Astrocyte (in vitro differentiated cells and primary cell): ENCODE measurements at places on chromosomes 5 and 9. TPM values are rescaled to one million over a fixed set of nuclear protein-coding genes. Genes with fewer than 3 reads are reported as not detected.

The ALDH1A1 gene
- total RNA-seq: 1.5 and 2.1 TPM in 2 replicates

The MEIKIN gene
- total RNA-seq: not detected in 2 replicates

The DEPDC1B gene
- 1.4 and 2.2 TPM in 2 replicates for total RNA-seq

The FRMD3 gene
- total RNA-seq: 0.29 and 0.39 TPM in 2 replicates

GRCh38 chr5:171953860-171954701 is 52.4 kb downstream of the FBXW11 start:
- H3K27ac ChIP-seq: peak overlapping the region; percentile 70
- peak overlapping the region; percentile 32 for H3K4me3 ChIP-seq
- H3K27me3 ChIP-seq: no peaks in the 10 kb centered on the region
- peaks cover 37% of the 10 kb centered on the region for H3K4me1 ChIP-seq
- H3K36me3 ChIP-seq: no peaks in the 10 kb centered on the region

DNA sequence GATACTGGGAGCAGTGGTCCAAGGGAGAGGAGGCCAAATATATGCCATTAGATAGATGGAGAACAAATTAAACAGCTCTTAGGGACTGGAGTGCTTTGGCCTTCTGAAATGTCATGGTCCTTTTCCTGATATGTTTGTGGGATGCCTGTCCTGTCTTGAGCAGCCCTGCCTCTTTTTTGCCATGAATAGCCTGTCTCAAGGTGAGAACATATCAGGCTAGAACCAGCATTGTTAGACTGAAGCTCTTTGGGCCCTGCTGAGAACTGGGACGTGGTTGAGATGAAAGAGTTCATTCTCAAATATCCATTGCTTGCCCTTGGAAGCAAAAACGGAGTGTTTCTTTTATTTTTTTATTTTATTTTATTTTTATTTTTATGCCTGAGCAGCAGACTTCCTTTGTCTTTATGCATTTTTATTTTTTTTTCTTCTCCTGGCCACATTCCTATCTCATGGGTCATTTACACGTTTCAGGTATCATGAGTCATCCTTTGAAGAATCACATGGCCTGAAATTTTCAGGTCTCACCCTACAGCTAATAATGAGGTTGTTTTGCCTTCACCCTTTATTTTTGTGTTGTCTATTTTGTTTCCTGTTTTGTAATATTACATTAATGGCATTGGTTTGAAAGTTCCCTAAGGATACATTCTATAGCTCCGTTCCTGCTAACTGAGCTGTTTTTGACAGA is 371.4 kb downstream of the PSAT1 start:
- no peak overlapping the region for H3K4me3 ChIP-seq
- no peaks in the 10 kb centered on the region for H3K4me1 ChIP-seq
- no peak overlapping the region for H3K27ac ChIP-seq
- no peaks in the 10 kb centered on the region for H3K27me3 ChIP-seq

DNA sequence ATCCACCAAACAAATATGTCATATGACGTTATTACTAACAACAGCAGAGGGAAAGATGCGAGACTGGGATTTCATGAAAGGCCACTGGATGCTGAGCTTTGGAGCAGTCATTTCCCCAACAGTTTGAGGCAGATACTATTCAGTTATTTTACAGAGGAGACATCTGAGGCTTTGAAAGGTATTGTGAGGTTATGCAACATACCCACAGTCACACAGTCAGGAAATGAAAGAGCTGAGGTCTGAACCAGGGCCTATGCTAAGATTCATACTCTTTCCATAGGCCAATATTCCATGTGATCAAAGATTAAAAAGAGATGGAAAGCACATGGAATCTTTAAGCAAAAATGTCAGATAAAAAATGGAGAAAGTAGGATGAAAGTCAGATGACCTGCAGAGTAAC is 63.0 kb downstream of the LPAR1 start:
- no peak for DNase-seq
- H3K27me3 ChIP-seq: no peaks in the 10 kb centered on the region
- no peak overlapping the region for H3K27ac ChIP-seq
- peaks cover 5% of the 10 kb centered on the region for H3K4me1 ChIP-seq

DNA sequence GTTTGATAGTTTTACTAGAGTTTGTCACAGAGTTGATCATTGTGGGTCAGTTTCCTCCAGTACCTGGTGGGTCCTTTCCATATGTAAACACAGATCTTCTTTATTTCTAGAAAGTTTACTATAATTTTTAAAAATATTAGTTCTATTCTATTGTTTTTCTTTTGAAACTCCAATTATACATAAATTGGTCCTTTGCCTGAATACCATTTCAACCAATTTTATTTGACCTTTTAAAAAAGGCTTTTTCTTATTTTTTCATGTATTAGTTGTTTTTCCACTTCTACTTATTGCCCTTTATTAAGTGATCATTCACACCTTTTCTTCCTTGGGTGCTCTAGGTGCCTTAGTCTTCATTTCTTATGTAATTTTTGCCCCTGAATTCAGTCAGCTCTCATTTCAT is 33.0 kb upstream of the MUSK start:
- DNase-seq: no peak
- H3K4me1 ChIP-seq: peaks cover 2% of the 10 kb centered on the region

GRCh38 chr5:13708906-13709305 is 235.6 kb downstream of the DNAH5 start:
- H3K36me3 ChIP-seq: no peaks in the 10 kb centered on the region
- H3K4me1 ChIP-seq: no peaks in the 10 kb centered on the region
- DNase-seq: no peak
- H3K27ac ChIP-seq: no peak overlapping the region
- H3K4me3 ChIP-seq: no peak overlapping the region

DNA sequence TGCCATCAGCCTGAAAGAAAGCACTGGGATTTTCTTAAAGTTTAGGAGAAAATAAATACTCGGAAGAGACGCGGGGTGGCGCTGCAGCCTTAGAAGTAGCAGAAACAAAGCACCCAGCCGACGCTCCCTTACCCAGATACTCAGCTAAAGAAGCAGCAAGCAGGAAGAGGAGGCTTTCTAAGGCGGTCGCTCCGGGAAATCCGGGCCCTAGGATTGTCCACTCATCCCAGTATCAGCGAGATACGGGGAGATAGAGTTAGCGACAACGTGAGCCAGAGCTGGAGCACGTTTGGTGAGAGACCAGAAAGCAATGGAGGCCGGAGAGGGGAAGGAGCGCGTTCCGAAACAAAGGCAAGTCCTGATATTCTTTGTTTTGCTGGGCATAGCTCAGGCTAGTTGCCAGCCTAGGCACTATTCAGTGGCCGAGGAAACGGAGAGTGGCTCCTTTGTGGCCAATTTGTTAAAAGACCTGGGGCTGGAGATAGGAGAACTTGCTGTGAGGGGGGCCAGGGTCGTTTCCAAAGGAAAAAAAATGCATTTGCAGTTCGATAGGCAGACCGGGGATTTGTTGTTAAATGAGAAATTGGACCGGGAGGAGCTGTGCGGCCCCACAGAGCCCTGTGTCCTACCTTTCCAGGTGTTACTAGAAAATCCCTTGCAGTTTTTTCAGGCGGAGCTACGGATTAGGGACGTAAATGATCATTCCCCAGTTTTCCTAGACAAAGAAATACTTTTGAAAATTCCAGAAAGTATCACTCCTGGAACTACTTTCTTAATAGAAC is at the start of gene PCDHB2:
Gene PCDHB2 (plus strand): TSS at position 135 of the 782 bp plus-strand sequence. CDS start 176 bp downstream, at position 311.
- peak within 1 kb of the TSS; percentile 28 for H3K4me3 ChIP-seq
- DNase-seq: peak; percentile 1
- no peaks in the 10 kb centered on the region for H3K36me3 ChIP-seq
- no peaks in the 10 kb centered on the region for H3K27me3 ChIP-seq
- H3K4me1 ChIP-seq: no peaks in the 10 kb centered on the region

DNA sequence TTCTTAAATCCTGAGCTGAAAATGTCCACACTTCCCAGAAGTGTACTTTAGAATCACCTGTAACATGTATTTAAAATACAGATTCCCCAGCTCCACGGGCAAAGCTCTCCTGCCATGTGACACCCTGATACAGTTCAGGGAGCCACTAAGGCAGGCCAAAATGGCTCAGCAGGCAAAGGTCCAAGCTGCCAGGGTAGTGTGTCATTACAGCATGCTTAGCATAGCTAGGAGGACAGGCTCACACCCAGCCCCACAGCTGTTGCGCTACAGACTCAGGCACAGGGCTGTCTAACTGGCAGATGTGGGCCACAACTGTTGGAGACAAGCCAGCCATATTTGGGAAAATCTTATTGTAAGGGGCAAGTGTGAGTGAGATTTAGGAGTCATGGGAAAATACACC is 73.0 kb downstream of the C9orf85 start:
- H3K4me3 ChIP-seq: no peak overlapping the region
- no peak overlapping the region for H3K27ac ChIP-seq
- H3K36me3 ChIP-seq: no peaks in the 10 kb centered on the region

- DNase-seq: no peak
- peaks cover 25% of the 10 kb centered on the region for H3K4me1 ChIP-seq
- H3K36me3 ChIP-seq: no peaks in the 10 kb centered on the region
- H3K27ac ChIP-seq: no peak overlapping the region
These were observed 975 bp downstream of the TPRN start for GRCh38 chr9:137199411-137200121.

GRCh38 chr5:87282269-87282668 is 14.6 kb downstream of the RASA1 start:
- H3K36me3 ChIP-seq: peaks cover 4% of the 10 kb centered on the region
- H3K27me3 ChIP-seq: no peaks in the 10 kb centered on the region
- no peak for DNase-seq

GRCh38 chr5:150188146-150188842 is 1.6 kb upstream of the SLC6A7 start:
- H3K4me3 ChIP-seq: no peak overlapping the region
- no peak overlapping the region for H3K27ac ChIP-seq
- H3K27me3 ChIP-seq: peaks cover 59% of the 10 kb centered on the region
